Ovary (tissue), 10 donors: ENCODE measurements at places on chromosomes 6 and 20.
A peak's percentile ranks its signal among the peaks of the same experiment; 100 is the strongest.

DNA sequence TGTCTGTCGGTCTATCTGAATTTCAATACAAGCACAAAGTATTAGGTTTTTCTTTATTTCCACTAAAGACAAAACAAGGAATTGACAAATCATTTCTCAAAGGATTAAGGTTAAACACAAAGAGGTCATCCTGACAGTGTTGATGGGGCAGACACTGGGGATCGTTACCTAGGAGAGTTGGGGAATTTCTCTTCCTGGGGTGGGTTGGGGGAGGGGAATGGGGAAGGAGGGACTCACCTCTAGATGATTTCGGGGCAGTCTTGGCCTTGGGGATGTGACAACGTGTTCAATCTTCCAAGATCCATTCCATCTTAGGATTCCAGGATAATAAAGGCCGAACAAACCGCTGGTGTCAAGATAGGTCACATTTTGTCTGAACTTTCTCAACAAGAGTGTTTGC lies 35.4 kb upstream of the FOXA2 start:
- DNase-seq = no peak

- no peak for DNase-seq
Observed at GRCh38 chr20:62069741-62070216, 4.1 kb upstream of the TAF4 start.

DNA sequence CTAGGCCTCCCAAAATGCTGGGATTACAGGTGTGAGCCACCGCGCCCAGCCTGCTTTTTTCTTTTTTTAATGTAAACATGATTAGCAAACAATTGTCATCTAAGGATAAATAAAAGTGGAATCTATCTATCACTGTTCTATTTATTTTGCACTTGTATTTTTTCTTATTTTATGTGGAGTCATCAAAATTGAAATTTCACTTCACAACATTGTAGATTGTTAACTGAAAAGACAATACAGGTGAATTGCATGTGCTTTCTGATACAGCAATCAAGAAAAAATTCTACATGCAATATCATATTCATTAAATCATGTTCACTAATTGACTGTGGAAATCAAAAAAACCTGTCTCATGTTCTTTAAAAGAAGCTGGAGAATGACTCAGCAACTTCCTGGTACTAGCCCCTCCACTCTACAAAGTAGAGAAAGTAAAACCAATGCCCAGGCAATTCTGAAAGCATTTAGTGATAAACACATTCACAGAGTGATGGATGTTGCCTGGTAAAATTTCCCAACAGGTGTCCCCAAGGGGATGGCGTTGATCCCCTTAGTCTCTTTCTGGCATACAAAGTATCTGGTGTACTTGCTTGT lies 10.7 kb upstream of the RFX6 start:
- no peak for DNase-seq

DNA sequence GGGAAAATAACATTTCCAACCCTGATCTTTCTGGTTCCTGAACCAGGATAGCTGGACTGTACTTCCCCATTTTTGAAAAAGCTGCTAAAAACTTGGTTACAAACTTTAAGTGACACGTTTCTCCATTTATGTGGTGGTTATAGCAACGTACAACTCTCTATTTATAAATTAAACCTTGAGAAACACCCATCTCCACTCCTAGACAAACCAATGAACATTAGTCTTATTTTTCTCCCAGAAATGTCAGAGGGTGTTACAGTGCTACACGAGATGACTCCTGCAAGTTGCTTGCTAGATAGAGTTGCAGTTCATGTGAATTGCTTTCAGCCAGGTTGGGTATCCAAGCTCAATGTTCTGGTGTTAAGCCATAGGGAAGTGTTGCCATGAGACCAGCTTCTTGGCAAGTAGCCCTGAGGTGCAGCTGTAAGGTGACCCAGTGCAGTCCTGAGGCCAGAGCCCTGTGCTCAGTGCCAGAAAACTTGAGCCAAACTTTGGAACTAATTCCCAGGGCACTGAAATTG lies 51.3 kb upstream of the REV3L start:
- peak; percentile 60 for DNase-seq

- DNase-seq = peak; percentile 9
Observed at GRCh38 chr20:35004051-35004725, 48.5 kb downstream of the MYH7B start.

GRCh38 chr6:21937466-21937865 lies 343.9 kb downstream of the SOX4 start:
- no peak for DNase-seq

DNA sequence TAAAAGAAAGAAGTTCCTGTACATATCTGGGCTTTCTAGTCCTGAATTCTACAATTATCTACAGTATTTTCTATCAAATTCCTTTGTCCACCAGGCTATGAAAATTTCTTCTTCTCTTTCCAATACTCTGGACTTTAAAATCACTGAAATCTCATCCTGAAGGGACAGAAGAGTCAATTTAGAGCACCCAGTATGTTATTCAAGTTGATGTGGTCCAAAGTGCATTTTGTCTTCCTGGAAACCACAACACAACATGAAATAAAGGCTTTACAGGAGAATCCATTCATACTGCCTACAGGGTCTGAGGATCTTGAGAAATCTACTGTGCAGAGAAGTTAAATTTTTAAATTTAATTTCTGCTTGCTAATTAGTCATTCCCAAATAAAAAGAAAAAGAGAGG lies 94.9 kb upstream of the ADGRF1 start:
- no peak for DNase-seq

GRCh38 chr6:26473429-26473757 lies 15.6 kb downstream of the BTN2A1 start:
- no peak for DNase-seq

GRCh38 chr6:4956625-4957024 lies 47.2 kb downstream of the RPP40 start:
- DNase-seq = no peak

GRCh38 chr6:24926192-24926591 lies 9.6 kb downstream of the RIPOR2 start:
- no peak for DNase-seq

- DNase-seq = peak; percentile 76
Observed at GRCh38 chr20:49713753-49714712, at the start of gene B4GALT5. TSS of gene B4GALT5 (minus strand) at chr20:49713878. CDS start at chr20:49713690, 188 bp downstream.

DNA sequence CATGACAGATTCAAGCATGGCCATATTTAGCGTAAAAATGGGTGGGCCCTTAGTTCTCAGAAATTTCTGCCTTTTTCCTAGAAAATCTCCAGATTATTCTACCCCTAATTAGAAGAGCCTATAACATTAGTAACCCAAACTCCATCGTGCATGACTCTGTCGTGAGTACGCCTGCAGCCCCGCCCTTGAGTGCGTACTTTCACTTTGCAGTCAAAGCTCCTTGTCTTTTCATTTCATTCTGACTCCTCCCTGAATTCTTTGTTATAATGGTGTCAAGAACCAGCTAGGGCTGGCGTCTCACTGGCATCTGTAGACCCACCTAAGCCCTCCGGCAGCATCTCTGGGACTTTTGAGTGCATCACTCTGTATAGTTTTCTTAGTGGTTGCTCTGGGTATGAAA lies 61.7 kb upstream of the NOX3 start:
- DNase-seq = no peak

DNA sequence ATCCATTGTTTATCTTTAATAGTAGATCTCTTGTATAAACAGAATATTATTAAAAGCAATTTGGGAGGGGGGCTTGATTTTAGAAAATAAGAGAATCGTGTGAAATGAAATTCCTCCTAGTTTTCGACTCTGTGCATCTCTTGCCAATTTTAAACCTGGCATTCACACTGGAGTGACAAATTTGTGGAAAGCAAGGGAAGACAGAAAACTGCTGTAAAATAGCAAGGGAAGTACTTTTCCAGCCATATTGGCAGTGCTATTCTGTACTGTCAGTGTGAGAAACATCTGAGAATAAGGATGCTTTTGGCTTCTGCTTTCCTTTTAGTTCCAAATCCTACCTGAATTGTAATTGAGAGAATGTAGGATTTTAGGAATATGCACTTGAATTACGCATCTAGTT lies 40.2 kb downstream of the TOP1 start:
- DNase-seq = no peak

GRCh38 chr6:145227593-145227992 lies 507.7 kb downstream of the EPM2A start:
- no peak for DNase-seq

- DNase-seq = no peak
Observed at GRCh38 chr20:24653306-24653705, 183.9 kb downstream of the SYNDIG1 start.

- DNase-seq = no peak
Observed at GRCh38 chr6:151698931-151699700, 108.4 kb upstream of the ESR1 start.

DNA sequence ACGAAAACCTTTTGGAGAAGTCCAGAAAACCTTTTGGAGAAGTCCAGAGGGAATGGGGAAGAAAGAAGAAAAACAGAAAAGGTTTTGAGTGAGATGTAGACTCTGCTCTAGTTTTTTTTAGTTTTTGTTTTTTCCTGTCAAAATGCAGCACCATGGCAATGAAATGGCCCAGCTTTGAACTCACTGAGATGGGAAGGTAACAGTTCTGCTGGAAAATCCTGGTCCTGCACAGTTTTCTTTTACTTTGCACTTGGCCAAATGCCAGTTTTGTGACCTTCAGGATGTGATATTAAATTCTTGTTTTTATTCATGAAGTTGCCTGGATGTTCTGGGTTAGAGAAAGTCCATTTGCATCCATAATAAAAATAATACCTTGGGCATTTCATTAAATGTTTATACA lies 145.7 kb downstream of the CFAP61 start:
- no peak for DNase-seq
